Hematopoietic multipotent progenitor cell treated with erythropoietin and hydrocortisone succinate and interleukin-3 and kit ligand, for 17 days (in vitro differentiated cells): ENCODE measurements at places on chromosomes 2 and 18.

DNA sequence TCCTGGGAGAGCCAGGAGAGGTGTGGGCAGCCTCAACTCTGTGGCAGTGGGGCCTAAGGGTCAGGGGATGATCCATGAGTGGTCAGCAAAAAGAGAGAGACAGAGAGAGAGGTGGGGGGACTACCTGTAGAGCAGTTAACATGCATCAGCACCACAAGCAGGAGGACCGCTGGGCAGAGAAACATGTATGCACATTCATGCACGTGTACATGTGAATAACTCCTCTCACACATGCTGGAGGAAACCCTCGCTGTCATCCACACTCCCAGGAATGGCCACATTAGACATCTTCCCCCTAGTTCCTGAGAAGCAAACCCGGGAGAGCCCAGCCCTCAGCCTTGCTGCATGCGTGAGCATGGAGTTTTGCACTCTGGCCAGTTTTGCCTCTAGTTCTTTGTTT, 166.1 kb downstream of the SMAD7 start:
- no peak for DNase-seq

DNA sequence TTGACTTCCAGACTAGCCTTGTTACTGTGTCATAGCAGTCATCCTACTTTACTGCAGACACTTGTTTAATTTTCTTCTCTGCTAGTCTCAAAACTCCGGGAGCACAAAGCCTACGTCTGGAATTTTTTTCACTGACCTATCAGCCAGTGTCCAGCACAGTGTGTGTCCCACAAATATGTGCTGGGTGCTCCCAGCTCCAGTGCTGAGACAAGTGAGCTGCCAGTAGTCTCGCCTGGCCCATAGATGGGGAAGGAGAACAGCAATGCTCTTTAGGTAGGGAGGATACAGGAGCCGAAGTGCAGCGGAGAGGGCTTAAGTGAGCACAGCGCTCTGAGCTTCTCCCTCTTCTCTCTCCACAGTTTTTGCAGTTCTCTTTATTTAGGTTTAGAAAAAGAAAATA, 34.0 kb downstream of the ARHGAP28 start:
- DNase-seq: no peak

GRCh38 chr18:2797951-2798350, 48.9 kb upstream of the EMILIN2 start:
- no peak for DNase-seq

- no peak for DNase-seq
Measured at GRCh38 chr2:108305901-108306300, 17.2 kb downstream of the SULT1C2 start.

- no peak for DNase-seq
Measured at GRCh38 chr2:223747392-223748042, 89.9 kb downstream of the AP1S3 start.

DNA sequence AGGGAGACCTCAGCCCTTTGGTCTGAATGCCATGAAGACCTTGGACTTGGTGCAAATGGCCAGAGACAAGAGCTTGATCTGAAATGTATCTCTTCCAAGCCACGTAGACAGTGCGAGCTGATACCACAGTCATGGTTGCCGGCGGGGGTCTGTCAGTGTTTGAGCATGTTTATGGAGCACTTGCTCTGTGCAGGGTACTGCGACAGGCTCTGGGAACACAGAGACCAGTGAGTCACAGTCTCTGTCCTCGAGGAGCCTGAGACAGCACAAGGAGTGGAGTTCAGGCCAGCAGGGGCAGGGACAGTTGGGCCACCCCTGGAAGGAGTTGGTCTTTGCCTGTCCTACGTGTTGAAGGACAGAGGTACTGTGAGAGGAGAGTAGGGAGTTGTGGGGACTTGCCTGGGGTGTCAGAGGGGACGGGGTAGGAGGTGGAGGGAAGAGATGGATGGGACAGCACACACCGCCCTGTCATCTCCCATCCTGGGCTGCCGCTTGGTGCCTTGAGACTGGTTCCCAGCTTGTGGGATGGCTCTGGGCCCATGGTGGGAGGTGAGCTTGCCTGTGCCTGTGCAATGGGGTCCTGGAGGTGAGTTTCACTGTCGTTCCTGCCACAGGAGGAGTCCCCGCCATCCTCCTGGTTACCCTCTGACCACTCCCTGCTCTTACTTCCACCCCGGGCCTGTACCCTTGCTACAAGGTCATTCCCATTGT, 39.5 kb downstream of the ATP6V1C2 start:
- no peak for DNase-seq

DNA sequence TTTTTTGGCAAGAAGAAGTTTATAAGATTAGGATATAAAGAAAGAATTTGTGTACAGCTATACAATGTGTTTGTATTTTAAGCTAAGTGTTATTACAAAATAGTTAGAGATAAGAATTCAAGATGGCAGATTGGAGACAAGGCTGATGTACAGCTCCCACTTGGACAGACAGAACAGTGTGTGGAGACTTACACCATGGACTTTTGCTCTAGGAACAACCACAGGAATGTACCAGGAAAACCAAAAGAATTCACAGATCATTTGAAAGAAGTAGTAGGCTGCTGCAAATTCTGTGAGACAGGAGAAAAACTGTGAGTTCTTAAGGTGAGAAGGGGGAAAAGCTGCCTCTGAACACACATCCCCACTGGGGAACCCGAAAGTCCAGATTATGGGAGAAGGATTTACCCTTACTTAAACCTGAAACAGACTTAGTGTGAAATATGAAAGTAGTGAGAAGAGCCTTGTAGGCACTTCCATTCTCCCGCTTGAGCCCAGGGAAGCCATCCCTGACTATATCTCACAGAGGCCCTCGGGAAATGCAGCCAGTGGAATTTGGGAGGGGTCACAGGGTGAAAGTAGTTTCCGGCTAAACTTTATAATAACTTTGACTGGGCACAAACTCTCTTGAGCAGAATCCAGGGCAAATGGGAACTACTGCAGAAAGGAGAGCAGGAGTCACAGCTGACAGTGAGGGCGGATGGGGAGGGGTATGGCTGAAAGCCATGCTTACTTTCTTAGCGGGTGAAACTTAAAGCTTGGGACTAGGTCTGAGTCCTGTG, 11.6 kb upstream of the RPRD1A start:
- no peak for DNase-seq

GRCh38 chr2:214471990-214472389, 61.1 kb downstream of the VWC2L start:
- no peak for DNase-seq

GRCh38 chr2:33442528-33443079, 33.8 kb upstream of the RASGRP3 start:
- no peak for DNase-seq

DNA sequence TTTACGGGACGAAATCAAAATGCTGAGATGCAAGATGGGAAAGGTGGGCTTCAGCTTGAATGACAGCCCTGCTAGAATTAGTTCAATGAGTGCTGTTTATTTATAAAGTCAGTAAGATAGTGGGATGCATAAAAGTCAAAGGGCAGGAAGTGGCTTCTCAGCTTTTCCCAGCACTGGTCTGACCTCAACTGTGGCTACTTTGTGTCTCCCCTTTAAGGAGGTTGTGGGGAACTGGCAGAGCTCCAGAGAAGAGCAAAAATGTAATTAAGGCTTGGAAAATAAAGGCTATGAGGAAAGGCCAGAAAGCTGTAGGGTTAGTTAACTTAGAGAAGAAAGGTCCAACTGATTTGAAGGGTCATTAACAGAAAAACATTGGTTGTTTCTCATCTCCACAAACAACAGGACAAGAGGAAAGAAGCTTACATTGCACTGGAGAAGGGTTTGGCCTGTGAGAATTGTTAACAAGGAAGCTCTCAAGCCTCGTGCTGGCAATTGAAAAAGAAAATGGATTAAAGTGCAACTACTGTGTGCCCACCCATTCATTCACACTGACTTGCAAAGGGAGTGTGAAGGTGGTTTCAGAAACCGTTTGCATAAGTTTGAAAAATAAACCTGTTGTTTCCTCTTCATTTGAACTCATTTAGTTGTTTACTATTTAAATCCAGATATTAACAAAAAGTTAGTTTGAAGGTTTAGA, 68.8 kb upstream of the CD28 start:
- DNase-seq: no peak

GRCh38 chr2:174683392-174683759, 80.9 kb downstream of the CHRNA1 start:
- no peak for DNase-seq

- DNase-seq: no peak
Measured at GRCh38 chr18:24491927-24492834, 31.7 kb downstream of the HRH4 start.

GRCh38 chr2:168997118-168997521, 34.0 kb downstream of the ABCB11 start:
- DNase-seq: no peak

DNA sequence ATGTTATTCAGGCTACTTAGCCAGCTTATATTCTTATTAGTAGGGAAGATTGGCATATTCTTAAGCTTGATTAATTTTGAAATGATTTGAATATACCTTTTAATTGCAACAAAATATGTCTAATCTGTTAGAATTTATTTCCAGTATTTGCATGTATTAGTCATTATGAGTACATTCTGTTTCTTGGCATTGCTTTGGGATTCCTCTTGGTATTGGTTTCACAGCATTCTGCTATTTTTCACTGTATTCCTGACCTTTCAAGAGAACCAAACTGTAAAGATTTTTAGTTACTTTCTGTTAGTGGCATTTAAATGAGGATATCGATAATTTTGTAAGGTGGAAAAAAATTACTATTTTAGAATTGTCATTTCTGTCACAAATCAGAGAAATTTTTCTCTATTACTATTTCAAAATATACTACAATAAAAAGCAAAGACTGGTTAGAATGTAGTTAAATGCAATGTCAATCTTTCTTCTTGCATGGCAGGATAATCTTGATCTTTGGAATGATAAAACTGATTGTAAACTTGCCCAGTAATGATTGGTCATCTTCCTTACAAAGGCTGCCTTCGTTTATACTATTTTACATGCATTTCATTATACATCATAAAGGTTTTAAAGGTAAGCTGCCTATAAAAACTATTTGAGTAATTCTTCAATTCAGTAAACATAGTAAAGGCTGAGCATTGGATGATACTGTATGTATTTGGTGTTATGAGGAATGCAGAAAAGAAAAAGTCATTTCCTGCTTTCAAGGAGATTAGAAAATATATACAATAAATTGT, 86.1 kb downstream of the SLC4A10 start:
- DNase-seq: no peak

DNA sequence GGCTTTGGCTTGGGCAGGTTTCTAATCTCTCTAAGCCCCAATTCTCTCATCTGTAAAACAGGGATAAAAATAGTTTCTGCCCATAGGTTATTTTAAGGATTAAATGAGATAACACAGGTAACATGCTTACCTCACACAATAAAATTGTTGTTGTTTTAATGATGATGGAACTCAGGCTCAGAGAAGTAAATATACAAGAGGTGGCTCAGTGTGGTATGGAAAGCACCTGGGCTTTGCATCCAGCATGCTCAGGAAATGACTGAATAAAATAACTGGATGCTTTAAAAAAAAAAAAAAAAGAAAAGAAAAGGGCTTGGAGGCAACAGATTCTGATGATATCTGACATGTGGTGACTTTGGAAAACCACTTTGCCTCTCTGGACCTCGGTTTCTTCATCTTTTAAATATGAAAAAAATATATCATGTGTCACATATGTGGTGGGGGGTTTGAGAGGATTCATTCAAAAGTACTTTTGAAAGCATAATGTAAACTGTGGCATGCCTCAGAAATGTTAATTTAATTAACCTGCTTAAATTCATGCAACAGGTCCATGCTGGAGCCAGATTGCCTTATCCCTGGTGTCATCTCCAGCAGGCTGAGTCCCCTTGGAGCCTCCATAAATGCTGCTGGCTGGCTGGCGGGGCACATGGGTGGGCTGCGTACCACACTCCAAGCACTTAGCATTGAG, 112.8 kb upstream of the CDC42EP3 start:
- no peak for DNase-seq

GRCh38 chr18:25310045-25310444, 41.9 kb downstream of the ZNF521 start:
- DNase-seq: peak; percentile 68

GRCh38 chr18:41311571-41312547, 643.2 kb upstream of the PIK3C3 start:
- DNase-seq: no peak

GRCh38 chr2:8488001-8488738, 193.7 kb upstream of the ID2 start:
- DNase-seq: no peak

GRCh38 chr2:73418343-73418742, 32.7 kb downstream of the ALMS1 start:
- no peak for DNase-seq

DNA sequence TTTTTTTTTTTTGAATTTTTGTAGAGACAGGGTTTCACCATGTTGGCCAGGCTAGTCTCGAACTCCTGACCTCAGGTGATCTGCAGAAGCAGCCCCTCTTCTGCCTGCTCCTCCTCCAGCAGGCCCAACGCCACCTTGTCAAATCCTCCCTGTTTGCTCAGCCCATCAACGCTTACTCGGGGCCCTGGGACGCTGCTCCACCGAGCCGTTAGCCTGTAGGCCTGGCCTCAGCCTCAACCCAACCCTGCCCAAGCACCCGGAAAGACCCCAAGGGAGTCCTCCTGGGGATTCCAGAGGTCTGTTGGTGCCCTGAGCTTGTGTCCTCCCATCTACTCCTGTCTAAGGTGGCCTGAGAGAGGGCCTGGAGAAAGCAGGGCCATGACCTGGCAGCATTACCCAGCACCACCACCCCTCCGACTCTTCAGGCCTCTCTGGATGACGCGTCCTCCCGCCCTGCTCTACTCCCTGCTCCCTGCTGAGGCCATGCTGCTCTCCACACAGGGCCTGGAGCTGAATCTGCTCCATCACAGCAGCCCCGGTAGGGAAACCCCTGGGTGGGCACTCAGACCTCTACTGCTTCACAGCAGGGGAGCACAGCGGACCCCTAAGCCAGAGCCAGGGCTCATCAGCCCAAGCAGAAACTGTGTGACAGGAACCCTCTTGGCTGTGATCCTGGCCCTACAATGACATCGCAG, 3.2 kb downstream of the STK25 start:
- DNase-seq: no peak

- DNase-seq: no peak
Measured at GRCh38 chr18:44915661-44916060, 235.0 kb downstream of the SETBP1 start.

DNA sequence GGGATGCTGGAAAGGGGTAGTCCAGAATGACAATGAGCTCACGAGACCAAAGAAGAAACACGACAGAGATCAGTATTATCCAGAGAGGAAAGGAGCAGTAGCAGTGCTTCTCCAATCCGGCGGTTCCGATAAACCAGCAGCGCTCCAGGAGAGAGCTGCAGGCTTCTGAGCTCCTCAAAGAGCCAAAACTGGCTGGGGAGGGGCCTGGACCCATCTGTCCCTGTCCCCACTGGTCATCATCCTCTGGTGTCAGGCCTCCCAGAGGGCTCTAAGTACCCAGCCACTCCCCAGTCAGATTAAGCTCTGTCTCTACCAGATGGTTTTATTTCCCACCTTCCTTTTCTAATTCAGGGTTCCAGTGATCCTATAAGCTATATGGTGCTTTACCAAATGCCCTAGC, 23.2 kb downstream of the DNAJC27 start:
- no peak for DNase-seq
